ENCODE measurements at places on chromosomes 13 and 19.

DNA sequence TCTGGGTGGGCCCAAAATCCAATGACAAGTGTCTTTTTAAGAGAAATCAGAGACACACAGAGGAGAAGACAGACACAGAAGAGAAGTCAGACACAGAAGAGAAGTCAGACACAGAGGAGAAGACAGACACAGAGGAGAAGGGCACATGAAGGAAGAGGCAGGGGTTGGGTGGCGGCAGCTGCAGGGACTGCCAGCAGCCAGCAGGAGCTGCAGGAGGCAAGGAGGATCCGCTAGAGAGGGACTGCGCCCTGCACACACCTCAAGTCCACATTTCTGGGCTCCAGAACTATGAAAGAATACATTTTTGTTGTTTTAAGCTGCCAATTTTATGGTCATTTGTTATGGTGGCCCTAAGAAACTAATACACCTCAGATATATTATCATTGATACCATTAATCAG lies 140.6 kb downstream of the ZIC5 start:
- DNase-seq: no peak

GRCh38 chr19:46448601-46449000 lies 19.9 kb upstream of the PNMA8C start:
- DNase-seq: no peak

- no peak for DNase-seq
Observed at GRCh38 chr13:99894840-99895443, 76.6 kb downstream of the ZIC5 start.

DNA sequence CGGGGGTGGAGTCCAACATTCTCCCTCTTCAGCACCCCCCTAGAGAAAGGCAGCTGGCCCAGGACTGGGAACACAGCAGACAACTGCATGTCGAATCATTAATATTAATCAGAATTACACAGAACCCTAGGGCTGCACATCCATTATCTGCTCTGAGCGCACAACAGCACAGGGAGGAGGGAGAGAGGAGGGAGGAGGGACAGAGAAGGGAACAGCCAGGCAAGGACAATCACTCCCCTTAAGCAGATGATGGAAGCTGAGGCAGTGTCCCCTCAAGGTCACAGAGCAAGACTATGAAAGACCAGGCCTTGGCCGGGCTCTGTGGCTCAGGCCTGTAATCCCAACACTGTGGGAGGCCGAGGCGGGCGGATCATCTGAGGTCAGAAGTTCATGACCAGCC lies 25.7 kb downstream of the TLE6 start:
- no peak for DNase-seq

All from stimulated activated CD4-positive, alpha-beta T cell treated with anti-CD3 and anti-CD28 coated beads, Interleukin-1b, Interleukin-23, amount 100 ng/mL, for 24 hours (primary cell).